Activated CD8-positive, alpha-beta memory T cell treated with anti-CD3 and anti-CD28 coated beads for 1 hour (primary cell): ENCODE measurements at places on chromosomes 1 and 21.

GRCh38 chr1:41490911-41491310, 6.4 kb upstream of the EDN2 start:
- DNase-seq = no peak

DNA sequence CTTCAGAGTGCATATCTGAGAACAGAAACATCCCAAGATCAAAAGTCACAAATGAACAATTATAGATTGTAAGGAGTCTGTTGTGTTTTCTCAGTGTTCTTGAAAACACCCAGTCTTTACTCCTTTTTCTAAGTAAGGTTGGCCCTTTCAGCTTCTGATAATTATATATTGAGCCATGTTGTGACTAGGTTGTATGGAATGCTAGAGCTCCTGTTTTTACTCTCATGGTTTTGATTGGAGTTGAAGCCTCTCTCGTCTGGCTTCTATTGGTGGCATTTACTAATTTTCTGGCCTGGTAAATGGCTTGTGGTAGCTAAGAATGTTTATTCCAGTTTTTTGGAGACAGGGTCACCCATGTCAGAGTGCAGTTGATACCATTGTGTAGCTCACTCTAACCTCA, 84.7 kb downstream of the NDUFS5 start:
- DNase-seq = no peak

- no peak for DNase-seq
Observed at GRCh38 chr1:75373542-75374159, 237.3 kb downstream of the SLC44A5 start.

GRCh38 chr1:212553676-212554075, 54.9 kb upstream of the ATF3 start:
- DNase-seq = no peak

- no peak for DNase-seq
Observed at GRCh38 chr1:229407206-229408026, 26.5 kb downstream of the ACTA1 start.

GRCh38 chr1:55894521-55894920, 679.4 kb upstream of the USP24 start:
- no peak for DNase-seq

DNA sequence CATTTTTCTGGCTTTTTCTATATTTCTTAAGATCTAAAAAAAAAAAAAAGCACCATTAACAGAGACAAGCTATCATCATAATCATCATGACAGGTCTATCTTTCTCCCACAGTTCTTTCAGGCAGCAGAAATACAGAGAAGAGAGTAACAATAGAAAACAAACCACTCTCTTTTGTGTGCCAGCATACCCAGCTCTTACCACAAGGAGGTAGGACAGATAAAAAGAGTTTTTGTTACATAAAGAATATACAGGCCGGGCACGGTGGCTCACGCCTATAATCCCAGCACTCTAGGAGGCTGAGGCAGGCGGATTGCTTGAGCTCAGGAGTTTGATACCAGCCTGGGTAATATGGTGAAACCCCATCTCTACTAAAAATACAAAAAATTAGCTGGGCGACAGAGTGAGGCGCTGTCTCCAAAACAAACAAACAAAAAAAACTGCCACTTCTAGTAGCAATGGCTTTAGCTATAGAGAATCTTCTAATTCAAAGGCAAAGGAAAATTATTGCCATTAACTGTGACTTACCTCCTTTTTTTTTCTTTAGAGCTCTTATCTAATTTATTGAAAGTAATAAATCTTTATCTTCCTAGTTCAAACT, 39.7 kb downstream of the ANKRD13C start:
- DNase-seq = no peak

- no peak for DNase-seq
Observed at GRCh38 chr1:86811142-86811924, 102.6 kb downstream of the SELENOF start.

DNA sequence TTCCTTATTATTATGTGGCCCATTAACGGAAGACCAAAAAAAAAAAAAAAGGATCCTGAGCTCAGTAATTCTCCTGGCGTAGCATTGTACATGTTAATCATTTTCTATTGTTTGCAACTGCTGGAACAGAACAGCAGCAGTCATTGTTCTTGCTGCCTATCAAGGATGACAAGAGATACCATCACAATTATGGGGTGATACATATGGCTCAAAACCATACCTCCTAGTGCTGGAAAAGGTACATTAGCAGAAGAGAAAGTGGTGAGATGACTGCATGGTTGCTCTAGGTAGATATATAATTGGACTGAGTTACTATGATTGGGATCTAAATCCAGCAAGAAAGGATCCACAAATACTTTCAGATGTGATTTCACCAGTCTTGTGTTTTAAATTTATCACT, 13.3 kb upstream of the TLR5 start:
- DNase-seq = no peak

DNA sequence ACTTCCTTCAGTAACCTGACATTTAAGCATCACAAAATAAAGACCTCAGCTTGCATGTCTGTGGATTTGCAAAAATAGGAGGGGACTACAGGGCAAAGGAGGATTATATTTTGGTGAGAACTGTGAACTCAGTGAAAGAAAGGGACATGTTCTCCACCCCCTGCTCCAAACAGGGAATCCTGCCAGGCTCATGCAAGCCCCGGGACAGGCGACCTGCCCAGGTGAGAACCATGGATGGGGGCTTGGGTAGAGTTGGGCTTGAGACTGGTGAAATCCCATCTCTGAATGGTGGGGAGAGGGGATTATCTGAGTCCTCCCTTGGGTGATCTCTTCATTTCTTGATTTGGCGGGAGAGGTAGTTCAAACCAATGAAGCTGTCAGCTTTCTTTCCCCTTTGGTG, 110.1 kb downstream of the SUSD4 start:
- DNase-seq = no peak

DNA sequence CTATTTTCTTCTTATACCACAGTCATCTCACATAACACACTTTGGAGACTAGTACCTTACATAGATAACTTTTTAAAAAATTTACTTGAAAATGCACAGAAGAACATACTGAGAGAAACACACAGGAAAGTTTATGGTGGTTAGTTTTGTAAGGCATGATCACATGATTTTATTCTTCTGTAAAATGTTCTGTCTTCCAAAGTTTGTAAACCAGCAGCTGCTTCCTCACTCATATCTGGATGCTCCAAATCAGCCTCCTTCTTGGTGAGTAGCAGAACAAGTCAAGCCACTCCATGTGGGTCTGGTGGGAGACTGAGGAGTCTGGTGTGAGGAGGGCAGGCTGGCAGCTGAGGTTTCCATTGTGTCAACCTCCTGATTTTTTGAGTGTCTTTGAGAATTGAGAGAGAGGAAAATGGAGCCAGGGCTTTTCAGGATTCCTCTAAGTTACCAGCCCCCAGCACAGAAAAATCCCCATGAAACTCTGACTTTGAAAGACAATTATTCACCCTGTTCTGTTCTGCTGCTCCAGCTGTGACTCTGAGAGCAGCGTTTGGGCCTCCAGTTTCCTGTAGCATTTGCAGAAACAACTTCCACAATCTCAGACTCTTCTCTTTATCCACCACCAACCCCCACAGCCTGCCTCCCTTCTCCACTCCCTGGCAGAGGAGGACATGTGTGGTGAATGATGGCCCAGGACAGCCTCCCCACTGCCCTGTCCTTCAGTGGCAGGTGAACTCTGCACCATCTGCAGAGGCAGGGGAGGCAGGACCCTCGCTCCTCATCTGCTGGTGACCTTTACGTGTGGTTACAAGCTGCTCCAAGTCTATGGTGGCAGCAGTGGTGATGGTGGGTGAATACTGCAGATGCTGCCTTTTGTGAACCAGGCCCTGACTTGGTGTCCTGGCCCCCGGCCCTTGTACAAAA, 82.3 kb downstream of the FCRL5 start:
- no peak for DNase-seq

DNA sequence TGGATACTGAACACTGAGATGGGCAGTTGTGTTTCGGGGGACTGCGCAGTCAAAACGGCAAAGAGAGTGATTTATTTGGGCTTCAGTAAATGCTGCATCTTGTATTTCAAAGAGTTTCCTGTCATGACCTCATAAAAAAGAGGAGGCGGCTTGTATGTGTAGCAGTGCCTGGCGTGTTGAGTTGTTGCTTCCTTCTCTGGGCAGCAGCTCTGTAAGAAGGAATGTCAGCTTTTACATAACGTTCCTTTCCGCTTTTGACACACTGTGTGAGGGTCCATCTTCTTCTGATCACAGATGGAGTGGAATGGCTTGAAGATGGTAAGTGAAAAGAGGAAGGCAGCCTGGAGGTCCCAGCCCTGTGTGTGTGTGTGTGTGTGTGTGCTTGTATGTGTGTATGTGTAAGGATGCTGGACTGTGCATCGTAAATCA, 941 bp downstream of the ELAVL4 start:
- DNase-seq = no peak

DNA sequence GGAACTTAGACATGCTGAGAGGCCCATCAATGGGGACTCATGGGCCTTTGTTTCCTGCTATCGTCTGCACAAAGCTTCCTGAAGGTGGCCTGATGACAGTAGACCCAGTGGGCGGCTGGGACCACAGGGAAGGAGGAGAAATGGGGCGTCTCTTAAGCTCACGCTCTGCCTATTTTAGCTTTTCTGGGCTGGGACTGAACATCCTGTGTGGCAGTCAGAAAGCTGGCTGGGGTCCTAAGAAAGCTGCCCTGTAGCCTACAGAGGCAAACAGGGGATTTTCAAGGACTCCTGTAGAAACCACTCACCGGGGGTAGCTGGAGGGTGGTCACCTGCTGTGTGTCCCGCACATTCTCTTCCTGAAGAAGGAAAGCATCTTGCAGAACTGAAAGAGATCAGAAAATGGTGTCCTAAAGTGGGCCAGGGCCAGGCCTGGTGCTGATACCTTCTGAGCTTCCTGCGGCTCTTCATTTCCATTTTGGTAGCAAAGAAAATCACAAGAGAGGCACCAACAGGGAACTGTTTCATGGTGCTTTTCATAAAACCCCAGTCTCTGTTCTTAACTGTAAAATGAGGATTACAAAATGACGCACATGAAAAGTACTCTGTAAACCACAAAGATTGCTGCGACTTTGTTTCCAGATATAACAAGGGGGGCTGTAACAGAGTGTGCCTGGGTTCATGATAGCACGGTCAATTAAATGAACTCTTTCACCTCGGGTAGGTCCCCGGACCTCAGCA, 8.6 kb downstream of the ZNF496 start:
- no peak for DNase-seq

GRCh38 chr1:193525917-193526710, 339.7 kb upstream of the B3GALT2 start:
- DNase-seq = no peak

DNA sequence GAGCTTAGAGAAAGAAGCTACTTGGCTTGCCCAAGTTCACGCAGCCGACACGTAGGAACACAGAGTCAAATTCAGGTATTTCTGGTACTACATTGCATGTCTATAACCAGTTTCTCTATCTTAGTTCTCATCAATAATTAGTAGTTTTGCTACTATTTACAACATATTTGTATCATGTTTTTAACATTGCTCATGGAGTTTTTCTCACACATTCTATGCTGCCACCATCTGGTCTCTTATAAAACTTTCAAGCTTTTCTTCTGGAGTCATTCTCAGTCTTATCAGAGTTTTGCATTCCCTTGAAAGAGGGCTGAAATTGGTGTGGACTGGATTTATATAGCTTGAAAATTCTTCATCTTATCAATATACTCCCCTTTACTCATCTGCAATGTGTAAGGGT, 118.8 kb upstream of the PALMD start:
- no peak for DNase-seq

DNA sequence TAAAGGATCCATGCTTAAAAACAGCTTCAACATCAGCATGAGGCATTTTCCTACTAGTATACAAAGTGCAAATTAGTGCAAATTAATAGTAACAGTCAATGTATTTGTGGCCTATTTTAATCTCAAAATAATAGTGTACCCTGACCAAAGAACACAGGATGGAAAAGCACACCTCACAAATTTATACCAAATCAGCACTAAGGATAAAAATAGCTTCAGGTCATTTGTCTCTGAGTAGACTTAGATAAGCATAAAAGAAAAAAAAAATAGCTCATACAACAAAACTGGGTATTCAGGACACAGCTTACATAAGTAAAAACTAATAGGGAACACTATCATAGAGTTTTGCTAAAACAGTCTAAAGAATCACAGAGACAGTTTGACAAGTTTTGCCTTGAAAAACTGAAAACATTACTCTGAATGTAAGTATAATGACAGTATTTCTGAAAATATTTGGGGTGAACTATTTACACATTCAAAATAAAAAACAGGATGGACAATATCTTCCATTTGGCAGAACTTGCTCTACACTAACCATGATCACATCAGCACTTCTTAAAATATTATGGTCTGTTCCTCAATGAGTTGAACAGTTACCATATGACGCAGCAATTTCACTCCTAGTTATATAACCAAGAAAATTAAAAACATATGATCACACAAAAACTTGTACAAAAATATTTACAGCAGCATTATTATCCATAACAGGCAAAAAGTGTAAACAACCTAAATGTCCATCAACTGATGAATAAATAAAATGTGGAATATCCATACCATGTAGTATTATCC, 46.3 kb downstream of the RNF115 start:
- no peak for DNase-seq

- no peak for DNase-seq
Observed at GRCh38 chr1:23099171-23099536, 69.5 kb downstream of the LUZP1 start.

DNA sequence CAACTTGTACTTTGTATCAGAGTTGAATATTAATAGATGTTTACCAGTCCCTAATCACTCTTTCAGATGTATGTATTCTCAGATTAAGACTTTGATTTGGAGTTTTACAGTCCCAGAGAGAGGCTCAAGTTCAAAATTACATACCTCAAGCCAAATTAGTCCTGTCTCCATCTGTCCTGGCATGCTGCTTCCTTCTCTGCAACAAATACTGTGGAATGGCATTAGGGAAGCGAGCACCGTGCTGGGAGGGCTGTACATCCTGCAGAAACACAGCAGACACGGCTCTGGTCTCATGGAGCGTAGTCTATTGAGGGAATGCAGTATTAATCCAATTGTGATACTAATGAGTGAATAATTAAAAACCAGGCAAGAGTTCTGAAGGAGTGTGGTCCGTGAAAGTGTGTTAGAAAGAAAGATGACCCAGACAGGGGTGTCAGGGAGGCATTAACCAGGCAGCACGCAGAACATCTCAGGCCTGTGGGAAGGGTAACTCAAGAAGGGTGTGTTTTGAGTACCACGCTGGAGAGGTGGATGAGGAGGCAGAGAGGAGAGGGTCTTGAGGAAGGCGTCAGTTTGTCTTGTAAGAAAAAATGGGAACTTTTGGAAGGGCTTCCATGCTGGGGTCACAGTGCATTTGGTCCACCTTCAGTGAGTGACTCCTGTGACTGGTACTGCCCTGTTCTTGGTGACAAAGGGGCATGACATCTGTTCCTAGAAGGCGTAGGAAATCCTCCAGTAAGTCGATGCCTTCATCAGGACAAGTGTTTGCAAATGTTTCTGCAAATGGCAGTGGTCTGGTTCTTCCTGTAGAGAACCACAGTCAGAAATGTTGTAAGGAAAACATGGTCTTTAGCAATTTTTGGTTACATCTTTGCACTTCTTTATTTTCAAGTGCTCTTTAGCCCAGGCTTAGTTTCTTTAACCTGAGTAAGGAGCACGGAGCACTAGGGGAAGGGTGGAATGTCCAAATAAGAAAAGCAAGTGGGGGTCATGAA, 1.6 kb downstream of the RAB4A start:
- DNase-seq = no peak

GRCh38 chr21:33801424-33802405, 113.9 kb downstream of the ATP5PO start:
- no peak for DNase-seq
